Jurkat, Clone E6-1 (cell line): ENCODE measurements at places on chromosomes 16 and 17.

GRCh38 chr16:6009151-6009550, 911.6 kb upstream of the EEF2KMT start:
- DNase-seq, result no peak

DNA sequence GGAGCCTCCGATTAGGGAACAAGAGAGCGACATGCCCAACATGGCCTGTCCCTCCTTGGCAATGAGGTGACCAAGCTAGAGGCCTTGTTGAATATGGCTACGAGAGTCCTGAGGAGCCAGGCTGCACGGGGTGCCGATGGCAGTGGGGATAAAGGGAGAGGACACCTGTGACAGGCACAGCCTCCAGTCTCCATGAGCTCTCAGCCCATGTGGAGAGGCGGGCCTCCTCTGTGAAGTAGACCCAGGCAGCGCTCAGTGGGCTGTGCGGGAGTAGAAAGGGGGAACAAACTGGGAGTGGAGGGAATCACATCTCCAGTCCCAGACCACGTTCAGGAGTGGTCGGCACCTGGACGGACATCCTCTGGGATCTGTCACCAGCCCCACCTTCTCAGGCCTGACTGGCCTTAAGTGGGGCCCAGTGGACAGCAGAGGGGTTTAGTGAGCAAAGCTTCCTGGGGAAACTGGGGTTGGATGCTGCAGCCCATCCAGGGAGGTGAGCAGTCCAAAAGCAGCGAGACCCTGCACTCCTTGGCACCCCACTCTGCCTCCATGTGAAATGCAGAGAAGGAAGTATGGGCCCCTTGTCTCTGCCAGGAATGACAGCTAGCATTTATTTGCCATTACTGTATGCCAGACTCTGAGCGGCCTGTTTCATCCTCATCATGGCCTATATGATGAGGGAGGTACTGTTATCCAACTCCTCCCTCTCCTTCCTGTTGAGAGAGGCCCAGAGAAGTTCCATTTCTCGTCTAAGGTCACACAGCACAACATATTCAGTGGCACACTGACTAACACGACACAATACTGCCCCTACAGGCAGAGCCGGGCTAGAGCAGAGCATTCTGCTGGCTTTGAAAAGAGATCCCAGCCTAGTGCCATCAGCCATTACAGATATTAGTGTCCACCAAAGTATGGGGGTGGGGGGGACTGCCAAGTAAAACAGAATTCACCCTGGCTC, 4.5 kb upstream of the TMEM92 start:
- peak; percentile 47 for DNase-seq

DNA sequence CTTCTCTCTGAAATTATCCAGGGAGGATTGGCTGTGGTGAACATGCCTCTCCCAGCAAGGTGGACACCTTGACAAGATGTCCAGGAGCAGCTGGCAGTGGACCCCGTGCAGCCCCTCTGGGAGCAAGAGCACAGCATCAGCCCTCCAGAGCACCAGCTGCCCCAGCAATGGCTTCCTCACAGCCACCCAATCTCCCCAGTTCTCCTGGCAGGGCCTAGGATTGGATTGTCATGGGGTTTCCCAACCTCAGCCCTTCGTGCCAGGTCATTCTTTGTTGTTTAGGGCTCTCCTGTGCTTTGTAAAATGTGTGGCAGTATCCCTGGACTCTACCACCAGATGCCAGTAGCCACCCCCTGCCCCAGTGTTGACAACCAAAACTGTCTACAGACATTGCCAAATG, 1.8 kb upstream of the KRT36 start:
- no peak for DNase-seq

DNA sequence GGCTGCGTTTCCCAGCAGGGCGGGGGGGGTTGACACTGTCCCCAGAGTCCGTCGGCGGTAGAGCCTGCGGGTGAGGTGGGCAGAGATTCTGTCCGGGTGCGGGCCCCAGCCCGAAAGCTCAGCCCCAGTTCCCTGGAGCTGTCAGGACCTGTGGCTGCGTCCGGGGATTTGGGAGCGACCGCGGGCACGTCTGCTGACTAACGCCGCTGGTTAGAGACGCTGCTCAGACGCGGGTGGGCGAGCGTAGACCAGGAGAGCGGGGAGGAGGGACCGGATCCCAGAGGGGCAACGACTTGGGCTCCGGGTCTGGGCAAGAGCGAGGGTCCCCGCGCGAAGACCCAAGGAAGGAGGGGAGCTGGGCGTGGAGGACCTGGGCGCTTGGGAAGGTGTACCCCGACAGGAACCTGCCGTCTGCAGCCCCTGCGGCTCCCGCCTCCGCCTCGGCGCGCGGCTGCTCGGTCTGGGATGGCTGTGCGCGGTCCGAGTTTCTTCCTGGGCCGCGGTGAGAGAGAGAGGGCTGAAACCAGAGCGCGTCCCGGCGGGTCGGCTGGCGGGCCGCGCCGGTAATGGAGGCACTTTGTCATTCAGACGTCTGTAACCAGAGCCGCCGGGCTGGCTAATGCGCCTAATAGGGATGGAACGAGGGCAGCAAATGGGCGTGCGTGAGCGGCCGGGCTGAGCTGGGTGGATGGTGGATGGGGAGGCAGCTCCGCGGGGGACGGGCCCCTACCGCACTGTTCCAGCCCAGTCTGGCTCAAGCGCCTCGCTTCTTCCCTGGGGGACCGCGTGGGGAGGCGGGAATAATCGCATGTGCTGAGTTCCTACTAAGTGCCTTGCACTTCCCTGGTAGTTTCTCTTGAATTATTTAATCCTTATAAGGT, 2.3 kb downstream of the NGFR start:
- no peak for DNase-seq

- no peak for DNase-seq
These were observed 45.0 kb upstream of the MMP2 start for GRCh38 chr16:55434000-55434399.

DNA sequence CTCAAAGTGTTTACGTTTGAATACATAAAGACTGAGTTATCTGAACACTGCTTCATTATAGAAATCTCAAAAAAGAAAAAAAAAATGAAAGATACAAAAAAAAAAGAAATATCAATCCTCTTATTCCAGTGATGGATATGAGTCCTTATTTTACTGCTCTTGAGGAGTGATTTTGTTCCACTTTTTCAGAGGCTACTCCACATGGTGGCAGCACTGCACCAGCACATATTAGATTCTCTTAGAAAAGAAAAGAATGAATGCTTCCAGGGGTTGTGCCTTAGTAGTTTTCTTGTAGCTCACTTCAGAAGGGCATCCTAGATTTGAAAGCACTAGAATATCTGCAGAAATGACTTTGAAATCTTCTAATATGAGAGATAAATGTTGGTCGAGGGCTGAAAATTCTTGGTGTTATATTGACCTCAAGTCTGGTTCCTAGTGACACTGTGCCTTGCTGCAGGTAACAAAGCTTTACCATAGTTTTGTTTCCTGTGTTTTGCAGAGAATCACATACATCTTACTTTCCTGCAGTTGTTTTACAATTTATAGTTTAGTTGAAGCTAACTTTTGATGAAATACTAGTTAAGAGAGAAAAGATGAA, 25.9 kb downstream of the AP2B1 start:
- peak; percentile 42 for DNase-seq

- no peak for DNase-seq
These were observed 2.0 kb upstream of the UNKL start for GRCh38 chr16:1416521-1416941.

GRCh38 chr17:48568499-48569239, 9.5 kb downstream of the HOXB4 start:
- DNase-seq, result no peak

- no peak for DNase-seq
These were observed 64.5 kb upstream of the TANC2 start for GRCh38 chr17:62901544-62901943.
